Hepatocyte (in vitro differentiated cells): ENCODE measurements at places on chromosomes 6 and 20.

DNA sequence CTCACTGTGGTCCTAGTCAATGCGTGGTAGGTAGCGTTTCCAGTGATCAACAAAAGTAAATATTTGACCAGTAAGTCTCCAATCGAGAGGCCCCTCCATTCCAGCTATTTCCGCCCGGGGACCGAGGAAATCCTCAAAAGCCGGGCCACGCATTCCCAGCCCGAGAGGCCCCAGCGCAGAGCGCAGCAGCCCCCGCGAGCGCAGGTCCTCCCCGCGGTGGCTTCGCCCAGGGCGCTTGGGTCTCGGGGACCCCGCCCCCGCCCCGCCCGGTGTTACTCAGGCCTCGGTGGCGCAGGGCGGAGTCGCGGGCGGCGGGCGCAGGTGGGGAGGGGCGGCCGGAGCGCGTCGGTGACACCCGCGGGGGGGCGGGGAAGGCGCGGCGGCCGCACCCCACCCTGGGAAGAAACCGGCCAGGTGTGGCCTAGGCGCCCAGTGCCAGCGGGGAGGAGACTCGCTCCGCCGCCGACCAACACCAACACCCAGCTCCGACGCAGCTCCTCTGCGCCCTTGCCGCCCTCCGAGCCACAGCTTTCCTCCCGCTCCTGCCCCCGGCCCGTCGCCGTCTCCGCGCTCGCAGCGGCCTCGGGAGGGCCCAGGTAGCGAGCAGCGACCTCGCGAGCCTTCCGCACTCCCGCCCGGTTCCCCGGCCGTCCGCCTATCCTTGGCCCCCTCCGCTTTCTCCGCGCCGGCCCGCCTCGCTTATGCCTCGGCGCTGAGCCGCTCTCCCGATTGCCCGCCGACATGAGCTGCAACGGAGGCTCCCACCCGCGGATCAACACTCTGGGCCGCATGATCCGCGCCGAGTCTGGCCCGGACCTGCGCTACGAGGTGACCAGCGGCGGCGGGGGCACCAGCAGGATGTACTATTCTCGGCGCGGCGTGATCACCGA is at the start of gene DSP:
Gene DSP, plus strand, starts transcription at position 497 of the 890 bp plus-strand sequence. Its CDS starts 245 bp downstream, at position 742.
- peak; percentile 93 for DNase-seq
- no peaks in the 10 kb centered on the region for H3K36me3 ChIP-seq
- peaks cover 18% of the 10 kb centered on the region for H3K4me1 ChIP-seq
- H3K27ac ChIP-seq = peak within 1 kb of the TSS; percentile 98
- H3K4me3 ChIP-seq = peak within 1 kb of the TSS; percentile 84

DNA sequence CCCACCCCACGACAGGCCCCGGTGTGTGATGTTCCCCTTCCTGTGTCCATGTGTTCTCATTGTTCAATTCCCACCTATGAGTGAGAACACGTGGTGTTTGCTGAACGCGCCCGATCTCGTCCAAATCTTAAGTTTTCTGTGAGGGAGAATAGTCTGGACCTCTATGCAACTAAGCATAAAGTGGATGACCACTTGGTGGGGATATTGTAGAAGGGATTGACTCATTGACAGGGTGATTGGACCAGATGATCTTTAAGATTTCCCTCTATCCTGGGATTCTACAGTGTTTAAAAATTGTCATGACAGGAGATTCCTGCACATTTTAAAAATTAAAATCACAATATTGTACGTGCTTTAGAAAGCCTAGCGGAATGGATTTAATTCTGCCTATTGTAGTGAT is 141.3 kb downstream of the TRMT11 start:
- H3K27ac ChIP-seq = no peak overlapping the region
- no peaks in the 10 kb centered on the region for H3K4me1 ChIP-seq
- H3K27me3 ChIP-seq = no peaks in the 10 kb centered on the region
- no peak overlapping the region for H3K4me3 ChIP-seq
- H3K36me3 ChIP-seq = no peaks in the 10 kb centered on the region
- no peak for DNase-seq

GRCh38 chr6:47147836-47148344 is 105.8 kb upstream of the ADGRF1 start:
- peaks cover 18% of the 10 kb centered on the region for H3K4me1 ChIP-seq
- no peaks in the 10 kb centered on the region for H3K36me3 ChIP-seq
- H3K27me3 ChIP-seq = no peaks in the 10 kb centered on the region
- no peak overlapping the region for H3K4me3 ChIP-seq
- no peak for DNase-seq
- no peak overlapping the region for H3K27ac ChIP-seq

- DNase-seq = no peak
- H3K27me3 ChIP-seq = peaks cover 3% of the 10 kb centered on the region
- peaks cover 40% of the 10 kb centered on the region for H3K4me1 ChIP-seq
- H3K27ac ChIP-seq = peak overlapping the region; percentile 28
- no peak overlapping the region for H3K4me3 ChIP-seq
Measured at GRCh38 chr20:31842471-31843157, 2.8 kb downstream of the FOXS1 start.

- no peaks in the 10 kb centered on the region for H3K36me3 ChIP-seq
- no peak overlapping the region for H3K27ac ChIP-seq
- no peak for DNase-seq
- no peak overlapping the region for H3K4me3 ChIP-seq
- no peaks in the 10 kb centered on the region for H3K4me1 ChIP-seq
- H3K27me3 ChIP-seq = no peaks in the 10 kb centered on the region
Measured at GRCh38 chr6:72238900-72239299, 352.6 kb downstream of the RIMS1 start.

GRCh38 chr6:27854421-27854820 is 57.8 kb downstream of the OR2B2 start:
- H3K4me3 ChIP-seq = no peak overlapping the region
- no peaks in the 10 kb centered on the region for H3K4me1 ChIP-seq
- H3K27ac ChIP-seq = no peak overlapping the region

- no peak overlapping the region for H3K4me3 ChIP-seq
- no peaks in the 10 kb centered on the region for H3K4me1 ChIP-seq
- H3K36me3 ChIP-seq = no peaks in the 10 kb centered on the region
- no peak for DNase-seq
Measured at GRCh38 chr6:38146021-38146733, 326.6 kb downstream of the ZFAND3 start.

DNA sequence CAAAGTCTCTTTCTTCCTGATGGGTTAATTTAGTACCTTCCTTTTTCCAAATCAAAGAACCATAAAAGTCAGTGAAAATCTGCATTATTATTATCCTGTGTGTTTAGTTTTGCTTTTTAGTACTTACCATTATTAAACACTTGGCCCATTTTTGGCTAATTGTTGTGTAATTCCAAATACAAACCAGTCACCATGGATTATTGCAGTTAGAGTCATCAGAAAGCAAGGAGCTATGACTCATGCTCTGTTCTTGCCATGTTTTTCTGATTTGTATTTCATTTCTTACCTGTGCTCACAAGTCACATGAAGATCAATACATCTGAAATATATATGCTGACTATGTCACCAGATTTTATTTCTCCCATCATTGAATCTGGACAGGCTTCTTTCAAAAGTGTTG is 31.3 kb downstream of the SLC22A3 start:
- DNase-seq = no peak
- H3K27ac ChIP-seq = no peak overlapping the region
- no peak overlapping the region for H3K4me3 ChIP-seq
